Stimulated activated CD8-positive, alpha-beta memory T cell treated with anti-CD3 and anti-CD28 coated beads, Interleukin-15, amount 100 ng/mL, for 24 hours (primary cell): ENCODE measurements at places on chromosomes 4 and X.

- DNase-seq = no peak
Observed at GRCh38 chr4:8297691-8298485, 28.3 kb downstream of the HTRA3 start.

GRCh38 chr4:125010796-125011503 lies 298.4 kb upstream of the ANKRD50 start:
- DNase-seq = no peak

GRCh38 chrX:142686653-142687283 lies 339.0 kb upstream of the SPANXN4 start:
- DNase-seq = no peak

- DNase-seq = no peak
Observed at GRCh38 chrX:45935408-45935807, 609.8 kb downstream of the ZNF674 start.

DNA sequence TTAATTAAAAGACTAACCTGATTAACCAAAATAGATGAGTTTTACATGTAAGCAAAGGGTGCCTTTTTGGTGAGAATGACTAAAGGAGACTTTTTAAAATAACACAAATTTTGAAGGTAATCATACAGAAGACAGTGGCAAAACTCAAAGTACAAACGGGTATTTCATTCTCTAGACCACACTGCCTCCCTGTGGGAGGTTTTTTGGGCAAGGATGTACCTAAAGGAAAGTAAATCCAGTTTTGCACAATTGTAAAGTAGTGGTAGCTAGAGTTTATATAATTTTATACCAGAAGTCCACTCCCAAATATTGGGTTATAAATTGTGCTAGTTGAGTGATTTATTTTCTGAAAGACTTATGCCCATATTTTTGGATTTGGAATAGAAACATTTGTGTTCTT lies 201.0 kb downstream of the PAPSS1 start:
- DNase-seq = no peak

DNA sequence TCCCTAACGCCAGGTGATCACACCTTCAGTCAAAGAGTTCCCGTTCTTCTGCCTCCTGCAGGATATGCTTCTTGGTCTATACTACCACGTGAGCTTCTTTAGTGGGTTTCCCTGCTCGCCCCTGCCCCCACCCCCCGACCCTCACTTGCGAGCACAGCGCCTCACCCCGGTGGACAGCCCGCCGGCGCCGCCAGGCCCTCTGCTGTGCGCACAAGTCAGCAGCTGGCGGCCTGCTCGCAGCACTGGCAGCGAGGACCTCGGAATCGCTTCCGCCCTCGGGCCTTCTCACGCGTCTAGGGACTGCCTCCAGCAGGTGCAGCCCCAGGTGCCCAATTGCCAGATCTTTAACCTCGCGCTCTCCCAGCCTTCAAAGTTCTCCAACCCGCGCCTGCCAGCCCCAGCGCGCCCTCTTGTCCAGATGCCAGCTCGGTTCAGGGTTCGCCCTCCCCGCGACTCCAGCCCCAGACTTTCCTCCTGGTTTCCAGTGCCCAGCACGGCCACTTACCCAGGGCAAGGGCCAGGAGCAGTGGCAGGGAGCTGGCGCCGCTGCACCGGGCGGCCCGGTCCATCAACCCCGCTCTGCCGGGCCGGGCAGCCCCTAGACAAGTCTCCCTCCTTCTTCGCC lies 454 bp downstream of the BTC start:
- DNase-seq = no peak
